ENCODE measurements at places on chromosomes 2 and 18.

- no peak for DNase-seq
These were observed 43.7 kb upstream of the DARS1 start for GRCh38 chr2:136029149-136029548.

- DNase-seq: no peak
These were observed 104.9 kb downstream of the TRIB2 start for GRCh38 chr2:12821656-12822055.

DNA sequence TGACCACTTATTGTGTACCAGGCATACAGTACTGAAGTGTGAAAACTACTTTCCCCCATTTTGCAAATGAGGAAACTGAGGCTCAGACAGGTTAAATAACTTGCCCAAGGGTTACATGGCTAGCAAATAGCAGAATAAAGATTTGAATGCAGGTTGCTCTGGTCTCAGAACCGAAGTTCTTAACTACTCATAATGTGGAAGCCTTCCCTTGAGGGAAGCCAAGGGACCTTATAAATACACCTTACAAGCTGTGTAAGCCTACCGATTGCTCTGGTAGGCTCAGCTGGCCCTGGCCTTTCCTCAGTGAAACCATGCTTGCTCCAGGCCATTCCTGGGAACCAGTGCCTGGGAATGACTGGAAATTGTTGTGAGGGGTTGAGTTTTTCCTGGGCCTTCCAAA, 114.6 kb upstream of the CDCA7 start:
- DNase-seq: no peak

- no peak for DNase-seq
These were observed 21.7 kb downstream of the COA5 start for GRCh38 chr2:98586551-98587140.

DNA sequence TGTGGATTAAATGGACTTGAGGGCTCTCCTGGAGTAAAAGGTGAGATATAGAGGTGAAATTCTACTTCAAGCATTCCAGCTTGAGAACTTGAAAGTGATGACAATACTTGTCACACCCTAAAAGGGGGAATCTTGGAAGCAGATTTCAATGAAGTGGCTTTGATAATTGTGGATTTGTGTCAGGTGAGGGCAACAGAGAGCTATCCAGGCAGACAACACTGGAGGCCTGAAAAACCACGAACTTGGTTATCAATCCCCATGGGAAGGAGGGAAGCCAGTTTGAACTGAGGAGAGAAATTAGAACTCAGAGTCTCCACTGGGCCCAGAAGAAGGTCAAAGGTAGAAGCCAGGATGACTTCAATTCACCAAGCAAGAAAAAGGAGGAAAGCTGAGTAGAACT, 263.9 kb downstream of the FIGN start:
- DNase-seq: no peak

- DNase-seq: no peak
These were observed 1058.5 kb downstream of the CBLN2 start for GRCh38 chr18:71485611-71486010.

Data from BJ (cell line).